GM23338 (cell line): ENCODE measurements at places on chromosomes 3 and 15. TPM values are rescaled to one million over a fixed set of nuclear protein-coding genes. Genes with fewer than 3 reads are reported as not detected.
A peak's percentile ranks its signal among the peaks of the same experiment; 100 is the strongest.

The LSAMP gene
- polyA plus RNA-seq = 1.4 and 2.9 TPM in 2 replicates

The RPP14 gene
- polyA plus RNA-seq = 10.5 and 11.7 TPM in 2 replicates

The RFTN1 gene
- 3.3 and 4.6 TPM in 2 replicates for polyA plus RNA-seq

DNA sequence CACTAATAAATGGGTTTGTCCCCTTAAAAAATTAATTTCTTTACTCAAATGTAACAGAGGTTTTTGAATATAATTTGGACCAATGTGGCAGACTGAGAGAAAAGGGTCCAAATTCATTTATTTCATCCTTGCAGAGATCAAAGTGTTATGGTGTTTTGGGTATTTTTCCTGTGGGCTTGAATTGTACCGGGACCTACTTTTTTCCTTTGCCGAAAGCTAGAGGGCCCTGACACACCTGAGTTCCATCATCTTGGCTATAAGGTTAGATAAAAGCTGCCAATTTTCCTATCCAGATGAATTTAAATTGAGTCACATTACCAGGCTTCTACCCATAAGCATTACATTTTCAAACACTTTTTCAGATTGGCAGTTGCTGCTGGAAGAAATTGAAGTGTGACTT, 908 bp downstream of the CCNB2 start:
- DNase-seq = peak; percentile 22

The ATP8B4 gene
- 0.07 TPM in 1 of 2 replicates, not detected in the other for polyA plus RNA-seq

The ITIH1 gene
- not detected in 2 replicates for polyA plus RNA-seq

DNA sequence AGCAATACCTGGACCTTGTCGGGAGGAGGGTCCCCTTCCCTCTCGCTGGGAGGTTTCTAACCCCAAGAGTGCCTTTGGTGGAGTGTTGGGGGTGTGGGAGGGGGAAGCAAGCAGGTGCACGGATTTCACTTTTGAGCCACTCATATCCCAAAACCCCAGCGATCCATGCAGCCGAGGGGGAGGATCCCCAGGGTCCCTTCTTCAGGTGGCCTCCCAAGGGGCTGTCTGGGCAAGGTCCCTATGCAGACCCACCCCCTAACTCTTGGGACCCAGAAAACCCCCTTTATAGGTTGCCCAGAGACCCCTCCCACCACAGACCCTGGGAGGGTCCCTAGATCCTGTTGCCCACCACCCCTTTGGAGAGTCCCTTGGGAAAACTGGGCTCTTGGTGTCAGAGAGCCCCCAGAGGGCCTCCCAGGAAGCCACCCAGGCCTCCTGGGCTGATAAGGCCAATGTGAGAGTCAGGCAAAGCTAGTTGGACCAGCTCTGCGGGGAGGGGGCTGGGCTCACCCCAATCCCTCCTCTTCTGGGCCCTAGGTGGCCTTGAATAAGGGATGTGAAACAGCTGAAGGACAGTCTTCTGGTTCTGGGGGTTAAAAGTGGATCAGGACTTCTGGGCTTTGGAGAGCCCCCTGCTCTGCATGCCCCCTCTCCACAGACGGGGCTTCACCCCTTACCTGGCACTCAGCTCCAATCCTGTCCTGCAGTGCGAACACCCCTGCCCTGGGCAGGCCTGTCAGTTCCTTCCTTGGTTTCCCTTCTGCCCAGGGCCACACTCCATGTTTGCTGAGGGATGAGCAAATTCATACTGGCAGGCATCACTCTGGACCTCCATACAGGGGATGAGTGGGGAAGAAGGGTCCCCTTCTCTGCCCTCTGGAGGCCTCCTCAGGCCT, 932 bp upstream of the PLCD1 start:
- DNase-seq = no peak

- DNase-seq = no peak
Measured at GRCh38 chr15:57227899-57228298, 148.4 kb upstream of the CGNL1 start.

DNA sequence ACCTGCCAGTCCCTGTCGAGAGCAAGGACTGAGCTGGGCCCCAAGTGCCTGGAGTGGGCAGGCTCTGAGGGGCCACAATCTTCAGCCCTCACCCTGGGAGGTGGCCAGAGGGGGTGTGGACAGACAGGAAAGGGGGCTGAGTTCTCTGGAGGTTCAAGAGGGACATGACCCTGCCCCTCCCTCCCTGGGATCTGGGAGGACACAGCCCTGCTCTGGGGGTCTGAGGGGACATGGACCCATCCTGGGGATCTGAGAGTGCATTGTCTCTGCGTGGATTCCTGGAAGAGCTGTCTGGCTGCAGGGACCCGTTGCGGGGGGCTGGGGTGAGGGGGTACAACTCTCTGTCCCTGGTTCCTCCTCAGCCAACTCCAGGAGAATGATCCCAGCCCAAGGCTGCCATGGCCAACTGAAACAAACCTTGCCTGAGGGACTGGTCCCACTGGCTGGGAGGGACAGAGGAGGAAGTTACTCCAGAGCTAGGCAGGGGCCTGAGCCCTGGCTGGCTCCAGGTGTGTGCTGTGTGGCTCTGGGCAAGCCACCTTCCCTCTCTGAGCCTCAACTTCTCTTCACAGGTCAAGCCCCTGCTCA, 29.0 kb downstream of the PTH1R start:
- DNase-seq = no peak

- no peak for DNase-seq
Measured at GRCh38 chr3:170523248-170523647, 62.6 kb downstream of the SLC7A14 start.

DNA sequence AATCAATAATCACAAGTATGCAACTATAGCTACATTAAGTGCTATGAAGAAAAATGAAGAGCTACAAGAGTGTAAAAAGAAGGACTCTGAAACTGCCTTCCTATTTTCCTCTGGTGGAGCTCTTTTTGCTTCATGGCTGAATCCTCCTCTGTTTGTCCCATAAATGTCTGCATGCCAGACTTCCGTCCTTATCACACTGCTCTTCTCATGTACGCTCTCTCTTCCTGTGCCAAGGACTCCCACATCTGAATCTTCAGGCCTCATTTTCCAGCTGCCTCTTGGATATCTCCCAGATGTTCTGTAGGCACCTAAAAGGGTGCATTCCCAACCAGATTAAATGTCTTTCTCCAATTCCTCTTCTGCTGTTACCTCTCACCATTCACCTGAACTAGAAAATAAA, 123.7 kb downstream of the MECOM start:
- DNase-seq = no peak

- peak; percentile 66 for DNase-seq
Measured at GRCh38 chr15:62758126-62758951, 284.2 kb upstream of the TPM1 start.

DNA sequence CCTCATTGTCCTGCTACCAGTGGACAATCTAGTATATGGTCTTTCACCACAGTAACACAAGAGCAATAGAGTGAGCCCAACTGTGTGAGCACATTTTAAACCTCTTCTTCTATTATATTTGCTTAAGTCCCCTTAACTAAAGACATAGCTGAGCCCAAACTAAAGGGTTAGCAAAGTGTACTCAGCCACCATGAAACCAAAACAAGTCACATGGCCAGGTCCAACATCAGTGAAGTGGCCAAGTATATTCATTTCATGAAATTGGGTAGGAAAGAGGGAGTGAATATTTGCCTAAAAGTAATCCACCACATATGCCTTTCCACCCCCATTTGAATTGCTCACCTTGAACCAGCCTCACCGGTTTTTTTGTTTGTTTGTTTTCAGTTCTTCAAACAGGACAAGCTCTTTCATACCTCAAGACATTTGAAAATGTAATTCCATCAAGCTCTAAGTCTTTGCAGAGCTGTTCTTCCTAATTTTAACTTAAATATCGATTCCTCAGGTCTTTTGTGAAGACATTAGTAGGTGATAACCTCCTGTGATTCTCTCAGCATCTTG, 327.0 kb upstream of the SEMA6D start:
- no peak for DNase-seq

The FGF12 gene
- 13.8 and 14.3 TPM in 2 replicates for polyA plus RNA-seq

DNA sequence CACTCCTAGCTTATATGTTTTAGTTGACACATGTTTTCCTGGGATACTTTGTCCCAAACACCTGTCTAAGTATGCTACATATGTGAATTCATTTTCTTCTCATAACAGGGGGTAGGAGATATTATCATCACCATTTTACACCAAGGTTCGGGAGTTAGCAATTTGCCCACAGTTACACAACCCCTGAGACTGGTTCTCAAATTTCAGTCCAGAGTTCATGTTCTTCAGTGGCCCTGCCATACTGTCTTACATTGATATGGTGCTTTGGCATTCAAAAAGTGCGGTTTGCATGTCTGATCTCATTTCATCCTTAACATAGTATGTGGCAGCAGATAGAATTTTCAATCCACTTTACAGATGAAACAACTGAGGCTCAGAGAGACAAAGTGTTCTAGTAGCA, 38.4 kb downstream of the ROBO2 start:
- no peak for DNase-seq

The CP gene
- polyA plus RNA-seq = 2.3 and 3.6 TPM in 2 replicates

- DNase-seq = no peak
Measured at GRCh38 chr15:39701988-39702387, 80.7 kb downstream of the FSIP1 start.

The LXN gene
- 8.3 and 10.0 TPM in 2 replicates for polyA plus RNA-seq

GRCh38 chr3:47475029-47475569, 642 bp downstream of the SCAP start:
- peak; percentile 34 for DNase-seq

DNA sequence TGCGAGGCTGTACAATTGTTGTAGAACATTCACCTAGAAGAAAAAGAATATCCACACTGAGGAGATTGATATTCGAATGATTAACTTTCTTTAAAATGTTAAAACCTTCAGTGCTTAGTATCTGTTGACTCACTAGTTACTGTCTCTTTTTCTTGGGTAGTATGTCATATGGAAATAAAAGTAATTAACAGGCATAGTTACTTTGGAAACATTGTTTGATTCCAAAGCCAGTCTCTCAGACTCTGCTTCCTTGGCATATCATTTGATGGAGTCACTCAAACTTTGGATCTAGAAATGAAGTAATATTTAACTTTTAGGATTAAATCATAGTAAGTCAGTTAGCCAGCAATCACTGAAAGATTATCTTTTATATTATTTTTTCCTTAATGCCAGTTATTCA, 63.4 kb downstream of the MAP2K5 start:
- DNase-seq = no peak

GRCh38 chr15:35013370-35013769, 25.3 kb upstream of the ZNF770 start:
- DNase-seq = no peak

- no peak for DNase-seq
Measured at GRCh38 chr3:73734211-73735089, 109.7 kb upstream of the PDZRN3 start.

The EHHADH gene
- polyA plus RNA-seq = 1.7 and 2.5 TPM in 2 replicates

- DNase-seq = peak; percentile 85
Measured at GRCh38 chr3:190811775-190812480, 50.6 kb downstream of the GMNC start.

The ACOX2 gene
- polyA plus RNA-seq = 1.9 and 2.9 TPM in 2 replicates

DNA sequence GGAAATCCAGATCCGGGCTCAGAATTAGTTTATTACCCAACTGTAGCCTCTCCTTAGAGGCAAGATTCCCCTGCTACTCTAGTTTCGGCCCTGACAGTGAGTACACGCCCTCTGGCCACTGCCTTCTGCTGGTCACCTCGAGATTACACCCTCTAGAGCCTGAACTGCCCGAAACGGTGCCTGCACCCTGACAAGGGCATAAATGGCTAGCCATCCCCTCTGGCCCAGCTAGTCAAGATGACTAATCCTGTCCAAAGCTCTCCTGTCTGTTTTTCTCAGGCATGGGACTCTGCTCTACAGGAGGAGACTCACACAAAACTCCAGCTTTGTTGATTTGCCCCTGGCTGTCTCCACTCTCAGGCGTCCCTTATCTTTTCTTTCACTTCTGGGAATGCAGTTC, 150.5 kb upstream of the UBE2E2 start:
- DNase-seq = peak; percentile 71

DNA sequence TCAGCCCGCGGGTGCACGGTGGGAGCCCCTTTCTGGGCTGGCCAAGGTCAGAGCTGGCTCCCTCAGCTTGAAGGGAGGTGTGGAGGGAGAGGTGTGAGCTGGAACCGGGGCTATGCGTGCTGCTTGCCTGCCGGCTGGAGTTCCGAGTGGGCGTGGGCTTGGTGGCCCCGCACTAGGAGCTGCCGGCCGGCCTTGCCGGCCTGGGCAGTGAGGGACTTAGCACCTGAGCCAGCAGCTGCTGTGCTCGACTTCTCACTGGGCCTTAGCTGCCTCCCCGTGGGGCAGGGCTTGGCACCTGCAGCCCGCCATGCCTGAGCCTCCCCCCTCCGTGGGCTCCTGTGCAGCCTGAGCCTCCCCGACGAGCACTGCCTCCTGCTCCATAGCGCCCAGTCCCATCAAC, 36.0 kb downstream of the TRH start:
- no peak for DNase-seq
